Parietal lobe (tissue), 2 donors: ENCODE measurements at places on chromosomes 7 and 10. TPM values are rescaled to one million over a fixed set of nuclear protein-coding genes. Genes with fewer than 3 reads are reported as not detected.

The ZWINT gene
- 9.4 TPM for total RNA-seq

The VIPR2 gene
- 0.63 TPM for total RNA-seq

The CXCL12 gene
- 10.6 TPM for total RNA-seq

The AKR1C3 gene
- total RNA-seq, result 4.7 TPM
